ENCODE measurements at places on chromosomes 12 and 14.

DNA sequence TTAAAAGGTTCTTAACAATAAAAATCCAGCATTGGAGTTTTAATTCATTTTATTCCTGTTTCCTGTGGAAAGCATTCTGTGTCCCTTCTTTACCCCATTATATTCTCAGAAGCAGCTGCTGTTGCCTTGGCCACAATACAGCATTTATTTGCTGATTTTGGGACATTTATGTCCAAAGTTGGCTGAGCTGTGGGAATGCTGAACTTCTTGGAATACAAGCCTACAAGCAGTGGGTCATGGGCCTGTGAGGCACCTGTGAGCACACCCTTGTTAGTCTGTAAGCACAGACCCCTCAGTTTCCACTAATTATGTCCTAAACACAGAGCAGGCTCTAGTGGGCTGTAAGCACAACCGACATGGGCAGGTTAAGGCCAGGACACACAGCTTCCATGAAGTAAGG, 122.2 kb upstream of the IGF1 start:
- no peaks in the 10 kb centered on the region for H3K36me3 ChIP-seq
- peaks cover 3% of the 10 kb centered on the region for H3K27me3 ChIP-seq
- no peaks in the 10 kb centered on the region for H3K4me1 ChIP-seq
- no peak overlapping the region for H3K4me3 ChIP-seq
- DNase-seq, result no peak
- no peak overlapping the region for H3K27ac ChIP-seq

DNA sequence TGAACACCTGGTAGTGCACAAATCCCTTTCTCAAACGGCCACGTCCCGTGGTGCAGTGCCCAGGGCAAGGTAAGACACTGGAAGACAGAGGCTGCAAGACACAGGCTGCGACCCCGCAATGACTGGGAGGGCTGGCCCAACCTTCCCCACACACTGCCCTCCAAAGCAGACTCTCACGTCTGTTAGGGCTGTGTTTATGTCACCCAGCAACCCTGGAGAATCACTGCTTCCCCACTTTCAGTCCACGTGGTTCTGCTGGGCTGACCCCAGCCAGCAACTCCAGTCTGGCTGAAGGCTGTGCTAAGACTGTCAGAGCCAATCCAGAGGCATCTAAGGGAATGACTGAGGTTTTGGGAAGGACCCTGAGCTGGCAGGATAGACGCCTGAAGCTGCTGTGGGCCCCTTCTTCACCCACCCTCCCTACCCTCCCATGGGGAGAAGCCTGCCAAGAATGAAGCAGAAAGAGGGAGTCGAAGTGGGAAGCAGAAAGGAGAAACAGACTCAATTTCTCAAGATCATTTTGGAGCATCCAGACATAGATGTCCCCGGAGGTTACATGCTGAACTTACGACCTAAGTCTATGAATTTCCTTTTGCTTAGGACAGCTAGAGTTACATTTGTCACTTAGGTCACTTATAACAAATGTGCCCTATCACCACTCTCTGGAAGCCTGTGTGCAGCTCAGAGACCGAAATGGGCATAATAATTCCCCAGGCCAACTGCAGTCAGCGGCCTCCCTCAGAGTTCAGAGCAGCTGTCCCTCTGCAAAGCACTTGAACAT, 11.7 kb downstream of the KDM2B start:
- H3K4me3 ChIP-seq, result no peak overlapping the region
- peaks cover 2% of the 10 kb centered on the region for H3K4me1 ChIP-seq
- peaks cover 10% of the 10 kb centered on the region for H3K36me3 ChIP-seq
- no peak for DNase-seq

- H3K4me3 ChIP-seq, result no peak overlapping the region
- no peak overlapping the region for H3K27ac ChIP-seq
- no peak for DNase-seq
- no peaks in the 10 kb centered on the region for H3K36me3 ChIP-seq
- peaks cover 6% of the 10 kb centered on the region for H3K4me1 ChIP-seq
These were observed 33.3 kb upstream of the MSI1 start for GRCh38 chr12:120402217-120402616.

DNA sequence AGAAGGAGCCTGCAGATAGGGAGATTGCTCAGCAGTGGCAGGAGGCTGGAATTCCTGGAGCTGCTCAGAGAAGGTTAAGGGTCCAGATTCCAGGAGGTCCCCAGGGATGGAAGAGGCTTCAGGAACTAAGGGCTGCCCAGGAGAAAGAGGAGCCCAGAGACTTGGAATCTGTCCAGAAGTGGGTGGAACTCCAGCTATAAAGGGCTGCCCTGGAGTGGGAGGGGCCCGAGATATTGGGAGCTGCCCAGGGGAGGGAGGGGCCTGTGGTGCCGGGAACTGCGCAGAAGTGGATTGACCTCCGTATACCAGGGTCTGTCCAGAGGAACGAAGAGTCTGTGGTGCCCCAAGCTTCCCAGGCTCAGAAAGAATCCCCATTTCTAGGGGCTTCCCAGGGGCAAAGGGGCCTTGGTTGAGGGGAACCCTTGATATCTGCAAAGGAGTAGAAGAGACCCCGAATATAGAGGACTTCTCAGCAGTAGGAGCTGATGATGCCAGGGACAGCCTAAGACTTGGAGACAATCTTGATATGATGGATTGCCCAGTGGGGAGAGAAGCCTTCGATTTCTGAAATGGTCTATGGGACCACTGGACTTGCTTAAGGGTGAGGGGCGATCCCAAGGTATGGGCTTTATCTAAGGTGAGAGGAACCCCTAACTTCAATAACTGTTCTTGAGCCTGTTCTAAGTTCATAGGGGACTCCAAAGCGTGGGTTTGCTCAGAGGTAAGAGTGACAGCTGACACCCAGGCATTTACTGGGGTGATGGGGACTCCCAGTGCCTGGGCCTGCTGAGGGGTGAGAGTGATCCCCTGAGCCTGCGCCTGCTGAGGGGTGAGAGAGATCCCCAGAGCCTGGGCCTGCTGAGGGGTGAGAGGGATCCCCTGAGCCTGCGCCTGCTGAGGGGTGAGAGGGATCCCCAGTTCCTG, 45.0 kb downstream of the FAM186A start:
- no peak overlapping the region for H3K27ac ChIP-seq
- no peaks in the 10 kb centered on the region for H3K36me3 ChIP-seq
- no peaks in the 10 kb centered on the region for H3K27me3 ChIP-seq
- no peak for DNase-seq
- H3K4me1 ChIP-seq, result no peaks in the 10 kb centered on the region
- no peak overlapping the region for H3K4me3 ChIP-seq

- H3K4me3 ChIP-seq, result no peak overlapping the region
- H3K36me3 ChIP-seq, result no peaks in the 10 kb centered on the region
- no peak overlapping the region for H3K27ac ChIP-seq
These were observed 136.0 kb downstream of the BCL11B start for GRCh38 chr14:99136047-99136400.

DNA sequence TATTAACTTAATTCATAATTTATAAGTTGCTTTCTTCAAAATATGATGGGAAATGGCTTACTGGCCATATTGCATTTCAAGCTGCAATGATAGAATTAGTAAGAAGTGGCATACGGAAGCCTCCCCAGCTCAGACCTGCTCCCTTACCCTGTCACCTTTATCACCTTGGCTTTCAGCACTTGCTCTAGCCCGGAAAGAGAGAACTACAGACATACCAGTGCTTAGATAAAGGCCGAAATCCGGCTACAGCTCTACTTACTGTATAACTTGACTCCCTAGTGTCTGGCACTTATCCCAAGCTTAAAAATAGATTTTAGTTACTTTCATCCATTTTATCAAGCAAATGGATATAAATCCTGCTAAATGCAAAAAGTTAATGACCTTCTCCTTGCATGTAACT, 42.5 kb downstream of the PKP2 start:
- H3K4me1 ChIP-seq, result no peaks in the 10 kb centered on the region
- H3K4me3 ChIP-seq, result no peak overlapping the region
- no peak for DNase-seq
- H3K36me3 ChIP-seq, result no peaks in the 10 kb centered on the region
- H3K27me3 ChIP-seq, result peaks cover 8% of the 10 kb centered on the region

DNA sequence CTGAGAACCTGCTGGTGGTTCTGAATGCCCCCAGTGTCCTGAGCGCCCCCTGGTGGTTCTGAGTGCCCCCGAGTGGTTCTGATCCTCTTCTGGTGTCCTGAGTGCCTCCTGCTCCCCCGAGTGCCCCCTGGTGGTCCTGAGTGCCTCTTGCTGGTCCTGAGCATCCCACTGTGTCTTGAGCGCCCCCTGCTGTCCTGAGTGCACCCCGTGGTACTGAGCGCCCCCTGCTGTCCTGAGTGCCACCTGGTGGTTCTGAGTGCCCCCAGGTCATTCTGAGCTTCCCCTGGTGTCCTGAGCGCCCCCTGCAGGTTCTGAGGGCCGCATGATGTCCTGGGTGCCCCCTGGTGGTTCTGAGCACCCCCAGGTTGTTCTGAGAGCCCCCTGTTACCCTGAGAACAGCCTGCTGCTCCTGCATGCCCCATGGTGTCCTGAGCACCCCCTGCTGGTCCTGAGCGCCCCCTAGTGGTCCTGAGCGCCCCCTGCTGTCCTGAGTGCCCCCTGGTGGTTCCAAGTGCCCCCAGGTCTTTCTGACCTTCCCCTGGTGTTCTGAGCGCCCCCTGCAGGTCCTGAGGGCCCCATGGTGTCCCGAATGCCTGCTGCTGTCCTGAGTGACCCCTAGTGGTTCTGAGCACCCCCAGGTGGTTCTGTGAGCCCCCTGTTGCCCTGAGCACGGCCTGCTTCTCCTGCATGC, 1165.4 kb downstream of the TMEM121 start:
- no peaks in the 10 kb centered on the region for H3K36me3 ChIP-seq
- H3K4me1 ChIP-seq, result peaks cover 19% of the 10 kb centered on the region
- H3K27me3 ChIP-seq, result no peaks in the 10 kb centered on the region
- H3K27ac ChIP-seq, result no peak overlapping the region
- H3K4me3 ChIP-seq, result no peak overlapping the region

GRCh38 chr14:22588526-22589095, 413 bp downstream of the DAD1 start:
- peaks cover 28% of the 10 kb centered on the region for H3K36me3 ChIP-seq
- peak overlapping the region; percentile 99 for H3K27ac ChIP-seq
- H3K4me1 ChIP-seq, result peaks cover 75% of the 10 kb centered on the region
- no peak for DNase-seq
- H3K4me3 ChIP-seq, result peak overlapping the region; percentile 98

DNA sequence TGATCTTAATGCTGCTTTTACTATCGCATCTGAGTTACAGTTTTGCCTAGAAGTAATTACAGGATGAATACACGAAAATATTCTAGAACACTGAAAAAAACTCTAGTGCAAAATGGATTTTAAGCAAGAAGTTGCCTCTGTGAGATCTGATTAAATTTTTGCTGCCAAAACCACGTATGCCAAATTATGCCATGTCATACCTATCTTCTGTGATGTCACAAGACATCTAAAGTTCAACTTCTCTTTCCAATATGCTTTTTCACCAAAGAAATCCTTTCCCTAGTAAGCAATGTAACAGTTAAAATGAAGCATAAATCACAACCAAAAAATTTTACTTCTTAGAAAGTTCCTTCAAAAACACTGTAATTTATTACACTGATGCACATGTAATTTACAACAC, 39.6 kb downstream of the HECTD4 start:
- H3K4me3 ChIP-seq, result no peak overlapping the region
- H3K36me3 ChIP-seq, result no peaks in the 10 kb centered on the region
- peaks cover 32% of the 10 kb centered on the region for H3K4me1 ChIP-seq
- no peak for DNase-seq

DNA sequence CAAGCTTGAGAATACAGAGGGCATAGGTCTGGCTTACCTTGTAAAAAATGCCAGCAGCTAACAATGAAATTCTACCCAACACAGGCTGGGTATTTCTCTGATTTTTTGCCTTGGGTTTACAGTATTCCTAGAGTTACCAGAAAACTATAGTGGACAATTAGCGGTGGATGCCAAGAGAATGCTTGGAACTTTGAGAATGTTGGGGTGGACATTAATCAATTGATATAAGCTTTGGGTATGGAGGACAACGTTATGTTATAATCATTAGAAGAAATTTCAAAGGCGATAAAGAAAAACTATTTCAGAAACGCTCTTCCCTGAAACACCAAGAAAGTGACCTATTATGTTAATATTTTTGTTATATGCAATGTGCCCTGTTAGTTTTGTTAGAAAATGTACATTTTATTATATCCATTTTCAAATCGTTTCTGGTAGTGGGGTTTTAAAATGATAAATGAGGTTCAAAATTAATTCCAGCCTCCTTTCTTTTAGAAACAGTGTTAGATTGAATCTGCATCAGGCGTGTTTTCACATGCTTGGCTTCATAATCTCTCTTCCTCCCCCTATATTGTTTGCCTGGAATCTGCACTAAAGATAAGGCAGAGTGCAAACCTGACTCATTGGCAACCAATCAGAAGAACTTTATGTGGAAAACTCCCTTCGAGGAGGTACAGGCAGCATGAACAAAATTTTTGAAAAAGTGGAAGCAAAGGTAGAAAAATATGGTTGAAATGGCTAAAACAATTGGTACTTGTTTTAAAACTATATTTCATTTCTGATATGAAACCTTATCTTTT, 1.4 kb upstream of the PTPRQ start:
- H3K27ac ChIP-seq, result no peak overlapping the region
- H3K4me1 ChIP-seq, result no peaks in the 10 kb centered on the region
- no peak for DNase-seq

GRCh38 chr14:63413009-63413408, 94.3 kb upstream of the GPHB5 start:
- DNase-seq, result no peak
- H3K4me3 ChIP-seq, result no peak overlapping the region
- no peaks in the 10 kb centered on the region for H3K27me3 ChIP-seq
- H3K4me1 ChIP-seq, result no peaks in the 10 kb centered on the region

DNA sequence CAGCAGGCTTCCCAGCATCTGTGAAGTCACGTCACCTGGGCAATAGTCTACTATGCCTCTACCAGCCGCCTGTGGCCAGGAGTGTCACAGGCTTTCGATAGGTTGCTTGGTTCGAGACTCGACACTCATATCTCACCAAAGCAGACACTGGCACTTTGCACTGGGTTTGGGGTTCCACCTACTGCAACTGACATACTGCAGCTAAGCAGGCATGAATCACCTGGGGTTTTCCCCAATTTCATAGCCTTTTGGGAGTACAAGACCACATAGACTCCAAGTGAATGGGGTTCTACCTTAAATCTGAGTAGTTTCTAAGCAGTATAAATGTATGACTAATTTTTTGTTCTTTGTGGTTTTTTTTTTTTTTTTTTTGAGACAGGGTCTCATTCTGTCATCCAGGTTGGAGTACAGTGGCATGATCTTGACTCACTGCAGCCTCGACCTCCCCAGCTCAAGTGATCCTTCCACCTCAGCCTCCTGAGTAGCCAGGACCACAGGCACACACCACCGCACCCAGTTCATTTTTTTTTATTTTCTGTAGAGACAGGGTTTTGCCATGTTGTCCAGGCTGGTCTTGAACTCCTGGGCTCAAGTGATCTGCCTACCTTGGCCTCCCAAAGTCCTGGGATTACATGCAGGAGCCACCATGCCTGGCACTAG, 32.1 kb downstream of the DMAC2L start:
- peak; percentile 80 for DNase-seq
- peaks cover 33% of the 10 kb centered on the region for H3K4me1 ChIP-seq
- H3K4me3 ChIP-seq, result peak overlapping the region; percentile 38
- peaks cover 7% of the 10 kb centered on the region for H3K36me3 ChIP-seq

GRCh38 chr14:96100161-96101064, 61.3 kb downstream of the C14orf132 start:
- DNase-seq, result peak; percentile 68
- peaks cover 2% of the 10 kb centered on the region for H3K4me1 ChIP-seq
- H3K4me3 ChIP-seq, result no peak overlapping the region

- H3K4me1 ChIP-seq, result peaks cover 21% of the 10 kb centered on the region
- no peak for DNase-seq
- H3K36me3 ChIP-seq, result no peaks in the 10 kb centered on the region
- no peaks in the 10 kb centered on the region for H3K27me3 ChIP-seq
These were observed 83.3 kb upstream of the HIF1A start for GRCh38 chr14:61611880-61612630.

- DNase-seq, result no peak
- H3K27ac ChIP-seq, result no peak overlapping the region
- H3K27me3 ChIP-seq, result no peaks in the 10 kb centered on the region
- no peaks in the 10 kb centered on the region for H3K4me1 ChIP-seq
- H3K4me3 ChIP-seq, result no peak overlapping the region
These were observed 990.1 kb downstream of the TMTC2 start for GRCh38 chr12:83676781-83677295.
